ENCODE measurements at places on chromosomes 1 and 21.

- peak; percentile 59 for DNase-seq
Observed at GRCh38 chr1:153422450-153423068, 6.2 kb downstream of the S100A7A start.

DNA sequence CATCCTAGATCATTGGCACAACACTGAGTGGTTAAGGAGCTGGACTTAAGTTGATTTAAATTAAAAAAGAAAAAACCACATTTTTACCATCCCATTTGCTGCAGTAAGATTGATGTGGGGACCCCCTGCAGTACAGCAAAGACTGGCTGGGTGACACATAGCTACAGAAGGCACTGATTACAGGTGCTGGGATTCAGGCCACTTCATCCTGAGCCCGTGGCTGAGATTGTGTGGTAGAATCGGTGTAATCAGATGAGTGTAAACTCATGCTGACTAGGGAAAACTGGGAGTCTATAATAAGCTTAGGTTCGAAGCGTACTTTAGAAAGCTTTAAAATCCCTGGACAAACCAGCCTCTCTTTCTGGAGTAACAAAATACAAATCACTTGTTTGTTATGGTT is 70.1 kb downstream of the SLC25A24 start:
- DNase-seq: no peak

DNA sequence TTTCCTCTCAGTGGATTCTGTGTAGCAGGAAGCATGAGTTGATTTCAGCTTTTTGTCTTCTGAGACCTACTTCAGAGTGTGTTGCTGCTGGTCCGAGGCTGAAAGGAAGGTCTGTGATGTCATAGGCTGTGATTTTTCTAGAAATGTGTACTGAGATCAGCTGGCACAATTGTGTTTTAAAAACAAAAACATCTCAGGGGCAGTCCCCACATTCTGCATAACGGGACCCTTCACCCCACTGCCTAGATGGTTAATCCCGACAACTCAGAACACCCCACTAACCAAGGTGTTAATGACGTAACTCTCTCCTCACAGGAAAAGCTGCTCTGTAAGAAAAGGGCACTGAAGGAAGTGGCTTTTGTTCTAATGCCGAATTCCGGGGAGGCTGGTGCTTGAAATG is 59.8 kb upstream of the PPP2R5A start:
- peak; percentile 6 for DNase-seq

DNA sequence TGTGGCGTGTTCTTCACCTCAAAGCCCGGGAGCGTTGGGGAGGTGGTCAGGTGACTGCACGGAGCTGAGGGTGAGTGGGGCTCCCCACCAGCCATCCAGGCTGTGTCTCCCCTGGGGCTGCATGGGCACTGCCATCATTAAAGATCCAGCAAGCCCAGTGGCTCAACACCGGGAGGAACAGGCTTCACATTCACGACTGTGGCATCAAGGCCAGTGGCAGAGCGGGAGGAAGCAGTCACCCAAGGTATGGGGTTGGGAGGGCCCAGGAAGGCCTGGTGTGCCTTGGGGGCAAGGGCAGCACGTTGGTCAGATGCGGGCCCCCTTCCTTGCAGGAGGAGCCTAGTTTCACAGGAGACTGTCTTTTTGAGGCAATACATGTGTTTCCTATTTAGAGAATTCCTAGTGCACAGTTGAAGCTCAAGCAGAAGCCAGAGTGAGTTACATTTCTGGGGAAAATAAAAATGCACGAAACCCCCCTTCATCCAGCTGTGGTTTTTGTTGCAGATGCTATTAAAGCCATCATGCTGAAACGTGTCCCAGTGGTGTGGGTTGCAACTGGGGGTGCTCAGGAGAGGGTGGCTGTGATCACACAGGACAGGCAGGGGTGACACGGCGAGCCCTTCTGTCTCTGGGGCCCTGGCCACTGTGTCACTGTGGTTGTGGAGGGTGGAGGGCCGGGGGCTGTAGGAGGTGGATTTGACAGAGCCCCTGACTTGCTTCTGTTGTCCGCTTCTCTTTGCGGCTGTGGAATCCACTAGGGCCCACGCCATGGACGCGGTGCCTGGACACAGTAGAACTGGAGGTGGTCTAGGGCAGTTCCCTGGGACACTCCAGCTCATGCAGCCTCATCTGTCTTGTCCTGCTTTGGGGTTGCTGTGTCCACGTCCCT is 34.1 kb downstream of the SNAP47 start:
- no peak for DNase-seq

- DNase-seq: no peak
Observed at GRCh38 chr1:162732566-162733335, 57.8 kb upstream of the HSD17B7 start.

- no peak for DNase-seq
Observed at GRCh38 chr21:32666258-32666657, 54.1 kb upstream of the CFAP298 start.

DNA sequence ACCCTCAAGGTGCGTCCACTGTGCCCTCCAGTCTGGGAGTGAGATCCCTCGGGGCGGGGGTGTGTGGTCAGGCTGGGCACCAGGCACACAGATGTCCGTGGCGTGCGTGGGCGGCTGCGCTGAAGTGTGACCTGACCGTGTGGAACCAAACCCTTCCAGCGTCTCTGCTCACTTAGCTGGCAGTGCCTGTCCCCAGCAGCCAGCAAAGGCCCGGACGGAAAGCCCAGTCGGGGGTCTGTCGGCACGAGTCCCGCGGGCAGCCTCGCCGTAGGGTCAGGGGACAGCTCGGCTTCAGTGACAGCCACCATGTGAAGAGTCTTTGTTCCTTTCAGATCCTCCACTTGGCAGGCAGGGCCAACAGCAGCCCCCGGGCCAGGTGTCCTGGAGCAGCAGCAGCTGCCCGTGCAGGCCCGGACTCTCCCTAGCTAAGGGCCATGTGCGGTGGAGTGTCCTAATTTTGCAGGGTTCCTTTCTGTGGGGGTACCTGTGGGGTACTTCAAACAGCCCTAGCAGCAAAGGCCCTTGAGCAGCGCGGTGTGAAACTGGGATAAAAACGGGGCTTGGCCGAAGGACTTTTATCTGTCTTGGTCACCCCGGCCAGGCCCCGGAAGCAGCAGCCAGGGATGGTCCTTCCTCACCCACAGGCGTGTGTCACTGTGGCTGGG is 11.6 kb downstream of the TTLL10 start:
- DNase-seq: no peak

- peak; percentile 14 for DNase-seq
Observed at GRCh38 chr1:149917571-149918144, at the start of gene SV2A. SV2A (minus strand) TSS chr1:149917844; CDS start chr1:149913840, 4,004 bp downstream.

DNA sequence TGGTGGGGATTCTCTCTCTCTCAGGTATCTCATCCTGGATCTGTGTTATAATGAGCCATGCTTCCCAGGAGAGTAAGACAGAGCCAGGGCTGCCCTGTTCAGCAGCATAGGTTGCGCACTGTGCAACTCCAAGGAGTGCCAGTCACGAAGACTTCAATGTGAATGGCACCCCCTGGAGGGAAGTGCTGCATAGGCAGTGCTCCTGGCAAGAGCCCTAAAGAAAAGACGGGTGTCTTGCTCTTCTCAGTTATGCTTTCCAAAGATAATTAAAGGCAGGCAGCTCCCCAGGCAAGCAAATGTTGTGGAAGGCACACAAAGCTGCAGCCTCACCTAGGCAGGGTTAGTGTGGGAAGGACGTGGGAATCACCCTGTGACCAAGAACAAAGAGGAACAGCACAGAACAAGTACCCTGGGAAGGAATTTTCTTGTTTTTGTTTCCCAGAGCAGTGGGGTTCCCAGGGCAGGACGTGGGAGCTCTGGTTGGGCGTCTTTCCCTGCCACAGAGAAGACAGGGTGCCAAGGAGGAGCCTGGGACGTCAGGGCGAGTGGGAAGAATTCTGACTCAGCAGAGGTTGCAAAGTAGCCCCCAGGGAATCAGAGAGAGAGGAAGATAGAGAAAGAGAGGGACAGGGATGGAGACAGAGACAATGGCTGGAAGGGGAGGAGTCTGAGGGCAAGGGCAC is 120.9 kb downstream of the KCNN3 start:
- no peak for DNase-seq

GRCh38 chr1:212396638-212397037 is 18.0 kb downstream of the PACC1 start:
- DNase-seq: no peak

GRCh38 chr1:94599095-94599813 is 57.7 kb upstream of the F3 start:
- DNase-seq: no peak

DNA sequence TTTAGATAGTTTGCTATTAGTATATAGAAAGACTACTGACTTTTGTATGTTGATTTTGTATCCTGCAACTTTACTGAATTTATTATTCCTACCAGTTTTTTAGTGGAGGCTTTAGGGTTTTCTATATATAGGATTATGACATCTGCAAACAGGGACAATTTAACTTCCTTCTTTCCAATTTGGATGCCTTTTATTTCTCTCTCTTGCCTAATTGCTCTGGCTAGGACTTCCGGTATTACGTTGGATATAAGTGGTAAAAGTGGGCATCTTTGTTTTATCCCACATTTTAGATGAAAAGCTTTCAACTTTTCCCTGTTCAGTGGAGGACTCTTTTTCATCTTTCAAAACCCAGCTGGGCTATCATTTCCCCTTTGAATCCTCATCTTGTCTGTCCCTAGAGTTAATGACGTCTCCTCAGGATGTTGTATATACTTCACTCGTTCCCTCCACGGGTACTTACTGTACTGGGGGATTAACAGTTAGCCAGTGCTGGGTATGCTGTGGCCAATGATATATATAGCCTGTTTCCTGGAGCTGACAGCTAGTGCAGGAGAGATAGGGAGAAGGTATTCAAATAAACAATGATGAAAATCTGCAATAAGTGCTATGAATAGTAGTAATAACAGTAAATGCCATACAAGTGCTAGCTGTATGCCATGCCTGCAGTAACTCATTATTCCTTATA is 9.8 kb downstream of the ACOT11 start:
- no peak for DNase-seq

GRCh38 chr1:32771561-32772280 is 45.4 kb downstream of the YARS1 start:
- no peak for DNase-seq

DNA sequence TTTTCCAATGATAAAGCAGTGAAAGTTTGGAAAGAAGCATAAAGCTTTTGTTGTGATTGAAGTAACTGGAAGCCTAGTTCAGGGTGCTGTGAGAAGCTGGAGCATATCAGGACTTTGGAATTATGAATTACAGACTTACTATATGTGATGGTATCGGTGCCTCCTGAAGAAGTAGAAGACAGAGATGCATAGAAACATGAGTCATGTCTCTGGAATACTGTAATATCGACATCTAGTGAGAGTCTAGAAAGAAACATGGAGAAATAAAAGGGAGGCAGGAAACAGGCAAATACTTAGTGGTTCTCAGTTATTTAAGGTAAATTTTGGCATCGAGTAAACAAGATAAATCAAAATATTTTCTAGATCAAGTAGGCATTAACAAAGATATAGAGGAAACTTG is 103.0 kb downstream of the CAMTA1 start:
- DNase-seq: no peak

- no peak for DNase-seq
Observed at GRCh38 chr1:24415910-24416665, 486 bp downstream of the NIPAL3 start.

DNA sequence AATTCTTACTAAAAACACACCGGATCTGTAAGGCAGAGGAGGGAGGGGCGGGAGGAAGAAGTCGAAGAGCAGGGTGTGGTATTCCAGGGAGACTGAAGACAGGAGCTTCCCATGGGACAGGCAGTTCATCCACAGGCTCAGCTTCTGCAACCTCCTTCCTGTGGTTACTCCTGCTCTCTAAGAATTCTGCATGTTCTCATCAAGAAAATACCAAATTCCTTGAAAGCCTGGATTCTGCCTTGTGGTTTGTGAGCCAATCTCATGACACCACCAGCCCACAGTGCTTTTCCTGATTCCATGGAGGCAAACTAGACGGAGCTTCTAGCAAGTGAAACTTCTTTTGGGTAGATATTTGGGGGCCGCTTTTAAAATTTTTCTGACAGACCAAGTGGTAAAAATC is 1.1 kb upstream of the ST6GALNAC3 start:
- no peak for DNase-seq

GRCh38 chr1:149986486-149987296 is 23.8 kb downstream of the OTUD7B start:
- no peak for DNase-seq

- DNase-seq: no peak
Observed at GRCh38 chr1:26574719-26575251, 45.2 kb downstream of the RPS6KA1 start.

GRCh38 chr1:49333906-49334305 is 557.2 kb upstream of the BEND5 start:
- DNase-seq: no peak

DNA sequence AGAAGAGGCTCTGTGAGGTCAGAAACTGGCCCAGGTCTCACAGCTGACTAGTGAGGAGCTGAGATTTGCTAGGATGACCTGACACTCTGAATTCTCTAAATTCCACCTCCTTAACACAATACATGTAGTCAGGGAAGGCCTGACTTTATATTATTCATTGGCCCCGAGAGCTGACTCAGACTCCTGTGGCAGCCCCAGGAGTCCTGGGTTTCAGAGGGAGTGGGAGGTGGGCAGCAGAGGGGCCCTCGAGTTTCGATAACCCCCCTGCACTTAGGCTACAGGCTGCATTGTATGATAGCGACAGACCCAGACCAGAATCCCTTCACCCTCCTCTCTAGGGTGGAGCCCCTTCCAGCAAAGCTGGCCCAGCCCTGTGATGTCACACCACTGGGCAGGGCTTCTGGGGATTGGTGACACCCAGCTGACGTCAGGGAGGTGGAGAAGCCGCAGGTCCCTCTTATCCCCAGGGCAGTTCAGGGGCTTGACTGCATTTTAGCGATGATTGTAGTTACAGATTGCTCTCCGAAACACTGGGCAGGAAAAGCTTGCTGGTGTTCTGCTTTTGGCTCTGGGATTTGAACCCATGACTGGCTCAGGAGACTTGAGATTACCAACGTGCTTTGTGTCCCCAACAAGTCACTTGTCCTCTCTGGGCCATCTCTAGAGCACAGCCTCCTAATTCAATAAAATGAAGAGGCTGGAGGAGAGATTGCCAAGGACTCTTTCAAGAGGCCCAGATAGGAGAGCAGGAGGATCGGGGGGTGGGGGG is 17.0 kb upstream of the GPR37L1 start:
- DNase-seq: no peak

- no peak for DNase-seq
Observed at GRCh38 chr1:220280249-220280648, 8.0 kb upstream of the RAB3GAP2 start.

- no peak for DNase-seq
Observed at GRCh38 chr1:86705665-86705985, 1.2 kb downstream of the SH3GLB1 start.

- DNase-seq: no peak
Observed at GRCh38 chr1:172122381-172122780, 281.1 kb downstream of the DNM3 start.

- DNase-seq: no peak
Observed at GRCh38 chr21:32329331-32329730, 30.7 kb downstream of the MRAP start.

- no peak for DNase-seq
Observed at GRCh38 chr1:54109129-54110090, 43.4 kb downstream of the CDCP2 start.

DNA sequence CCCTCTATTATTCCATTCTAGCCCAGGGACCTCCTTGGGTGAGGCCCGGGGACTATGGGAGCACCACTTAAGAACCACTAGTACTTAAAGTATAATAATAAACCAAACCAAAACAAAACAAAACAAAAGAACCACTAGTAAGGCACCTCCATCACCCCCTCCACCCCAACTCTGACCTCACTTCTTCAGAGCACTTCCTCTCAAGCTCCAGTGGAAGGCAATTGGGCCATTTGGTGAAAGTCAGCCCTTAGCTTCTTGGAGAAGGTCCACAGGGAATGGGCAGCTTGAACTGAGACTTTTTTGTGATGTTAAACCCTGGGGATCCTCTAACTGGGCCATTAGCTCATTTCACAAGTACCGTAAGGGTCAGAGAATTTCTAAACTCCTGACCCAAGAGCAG is 237.3 kb downstream of the RHOU start:
- no peak for DNase-seq
